A549 treated with RU486 at 1 μM for 4 hours (cell line): ENCODE measurements at places on chromosomes 1 and 21. TPM values are rescaled to one million over a fixed set of nuclear protein-coding genes. Genes with fewer than 3 reads are reported as not detected.

Gene PPP1R12B
- total RNA-seq, result 0.95 to 2.9 TPM (median 2.2 TPM) in 5 replicates

Gene RSPH1
- total RNA-seq, result 0.68 to 1.3 TPM (median 0.91 TPM) in 5 replicates

Gene CELA3B
- total RNA-seq, result not detected in 5 replicates

Gene IFI44L
- total RNA-seq, result not detected in 5 replicates

Gene HES4
- 29.0 to 81.0 TPM (median 71.2 TPM) in 5 replicates for total RNA-seq

Gene SLFNL1
- 0.02 TPM in 1 of 5 replicates, not detected in the others for total RNA-seq

Gene IRF6
- 0.08 to 0.18 TPM (median 0.10 TPM) in 5 replicates for total RNA-seq

Gene MIXL1
- 0.05 to 0.13 TPM in 2 of 5 replicates, not detected in the others for total RNA-seq

Gene MEX3A
- total RNA-seq, result 1.2 to 3.2 TPM (median 2.3 TPM) in 5 replicates

Gene CTSS
- 13.6 to 20.4 TPM (median 19.9 TPM) in 5 replicates for total RNA-seq

Gene HORMAD1
- 3.0 to 8.1 TPM (median 7.7 TPM) in 5 replicates for total RNA-seq

Gene EPHX1
- 217 to 267 TPM (median 236 TPM) in 5 replicates for total RNA-seq

Gene PLA2G2C
- total RNA-seq, result not detected in 5 replicates

Gene IL20
- not detected in 5 replicates for total RNA-seq

Gene RPE65
- total RNA-seq, result not detected in 5 replicates

Gene PRRX1
- 0.02 TPM in 1 of 5 replicates, not detected in the others for total RNA-seq

Gene FCGR3A
- total RNA-seq, result not detected in 5 replicates

Gene RIPK4
- total RNA-seq, result 12.4 to 16.6 TPM (median 14.3 TPM) in 5 replicates

Gene SPATA46
- not detected in 5 replicates for total RNA-seq

Gene FOXD3
- total RNA-seq, result 0.54 to 1.1 TPM (median 0.92 TPM) in 5 replicates

Gene NECTIN4
- 1.5 to 2.2 TPM (median 1.9 TPM) in 5 replicates for total RNA-seq

Gene PRCC
- 67.6 to 90.1 TPM (median 73.5 TPM) in 5 replicates for total RNA-seq

Gene ADAMTS4
- total RNA-seq, result not detected in 5 replicates

Gene SHE
- 0.03 to 0.12 TPM (median 0.05 TPM) in 3 of 5 replicates, not detected in the others for total RNA-seq

Gene CCDC17
- total RNA-seq, result 0.15 to 0.54 TPM (median 0.32 TPM) in 5 replicates

Gene HEYL
- 2.8 to 3.6 TPM (median 3.4 TPM) in 5 replicates for total RNA-seq

Gene LRRC42
- total RNA-seq, result 25.2 to 28.2 TPM (median 27.4 TPM) in 5 replicates

Gene FAM72C
- 2.8 to 7.1 TPM (median 5.3 TPM) in 5 replicates for total RNA-seq

Gene TMEM81
- total RNA-seq, result 1.9 to 4.2 TPM (median 2.2 TPM) in 5 replicates

Gene FCRLA
- not detected in 5 replicates for total RNA-seq

Gene TMIGD3
- not detected in 5 replicates for total RNA-seq

Gene ANGPTL7
- not detected in 5 replicates for total RNA-seq

Gene MMP23B
- total RNA-seq, result 0.48 to 1.1 TPM (median 0.51 TPM) in 4 of 5 replicates, not detected in the other

Gene LAMC1
- 101 to 130 TPM (median 110 TPM) in 5 replicates for total RNA-seq

Gene TSPEAR
- not detected in 5 replicates for total RNA-seq

Gene AURKAIP1
- total RNA-seq, result 99.9 to 181 TPM (median 176 TPM) in 5 replicates

Gene EPB41
- 4.4 to 6.3 TPM (median 5.8 TPM) in 5 replicates for total RNA-seq

Gene SPATA1
- total RNA-seq, result 0.43 to 1.7 TPM (median 0.95 TPM) in 3 of 5 replicates, not detected in the others

Gene CD2
- total RNA-seq, result not detected in 5 replicates

Gene ROR1
- total RNA-seq, result 8.0 to 12.9 TPM (median 10.7 TPM) in 5 replicates

Gene TRIM46
- 1.1 to 2.2 TPM (median 1.4 TPM) in 5 replicates for total RNA-seq

Gene GBP1
- 0.08 to 0.34 TPM (median 0.12 TPM) in 4 of 5 replicates, not detected in the other for total RNA-seq

Gene TSPAN1
- 1.7 to 4.6 TPM (median 2.3 TPM) in 5 replicates for total RNA-seq

Gene VANGL1
- 15.5 to 21.1 TPM (median 19.7 TPM) in 5 replicates for total RNA-seq

Gene PTPN22
- total RNA-seq, result 0.07 TPM in 1 of 5 replicates, not detected in the others

Gene ESPN
- 0.32 to 0.61 TPM (median 0.48 TPM) in 5 replicates for total RNA-seq

Gene TLR5
- 0.08 to 0.42 TPM (median 0.20 TPM) in 5 replicates for total RNA-seq

Gene VSIG8
- total RNA-seq, result 0.07 TPM in 1 of 5 replicates, not detected in the others

Gene TBX19
- 0.84 to 1.2 TPM (median 0.93 TPM) in 5 replicates for total RNA-seq

Gene NR1I3
- not detected in 5 replicates for total RNA-seq

Gene MRPL9
- total RNA-seq, result 69.1 to 95.3 TPM (median 81.1 TPM) in 5 replicates

Gene DYRK1A
- 7.3 to 14.5 TPM (median 11.3 TPM) in 5 replicates for total RNA-seq

Gene TRIM67
- 0.10 to 0.32 TPM (median 0.19 TPM) in 5 replicates for total RNA-seq

Gene UBASH3A
- total RNA-seq, result 0.08 to 0.33 TPM (median 0.09 TPM) in 5 replicates

Gene HSD17B7
- 8.1 to 10.6 TPM (median 9.5 TPM) in 5 replicates for total RNA-seq

Gene PIK3R3
- 0.54 to 1.3 TPM (median 0.77 TPM) in 5 replicates for total RNA-seq

Gene CD247
- total RNA-seq, result 0.15 to 0.34 TPM (median 0.24 TPM) in 5 replicates

Gene MPZ
- 0.17 to 0.35 TPM (median 0.30 TPM) in 5 replicates for total RNA-seq
